Stimulated activated CD8-positive, alpha-beta memory T cell treated with anti-CD3 and anti-CD28 coated beads, Interleukin-12 subunit alpha, Interleukin-12 subunit beta, amount 100 ng/mL, for 4 hours (primary cell): ENCODE measurements at places on chromosomes 5 and 9.

DNA sequence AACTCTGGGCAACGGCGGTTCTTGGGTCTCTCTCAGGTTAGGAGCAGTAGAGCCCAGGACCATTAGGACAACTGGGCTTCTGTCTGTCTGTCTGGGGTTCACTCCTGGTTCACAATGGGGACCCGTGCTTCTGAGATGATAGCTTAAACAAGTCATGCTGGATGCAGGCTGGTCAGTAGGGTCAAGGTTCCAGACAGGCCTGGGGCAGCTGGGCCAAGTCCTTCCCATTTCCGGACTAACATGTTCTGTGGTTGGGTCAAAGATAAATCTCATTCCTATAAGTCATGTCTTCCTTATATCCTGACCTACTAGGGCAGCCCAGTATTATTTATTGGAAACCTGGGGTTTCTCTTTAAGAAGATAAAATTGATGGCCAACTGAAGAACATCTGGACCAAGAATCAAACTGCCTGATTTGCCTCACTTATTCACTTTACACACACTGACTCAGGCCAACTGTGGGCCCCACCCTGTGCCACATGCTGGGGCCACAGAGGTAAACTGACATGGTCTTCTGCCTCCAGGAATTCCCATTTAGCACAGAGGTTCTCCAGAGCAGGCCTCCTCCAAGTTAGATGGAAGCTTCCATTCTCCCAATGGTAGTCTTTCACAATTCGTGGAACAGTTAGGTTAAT is 8.3 kb downstream of the HDHD3 start:
- DNase-seq: no peak

DNA sequence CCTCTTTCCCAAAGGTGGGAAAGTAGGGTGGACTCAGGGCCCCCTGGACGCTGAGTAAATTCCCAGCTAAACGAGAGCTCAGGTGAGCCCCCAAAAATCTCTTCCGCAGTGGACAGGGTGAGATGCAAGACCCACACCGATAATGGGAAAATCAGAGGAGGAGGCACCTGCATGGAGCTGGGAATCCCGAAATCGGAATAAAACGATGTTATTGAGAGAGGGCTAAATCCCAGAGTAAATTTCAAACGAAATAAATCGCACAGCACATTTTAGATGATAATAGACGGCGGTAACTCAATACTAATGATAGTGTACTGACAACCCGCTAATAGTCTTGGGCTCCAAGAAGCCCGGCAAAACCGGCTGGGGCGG is 3.0 kb upstream of the BARHL1 start:
- no peak for DNase-seq

- DNase-seq: no peak
Observed at GRCh38 chr5:149679876-149680809, 50.0 kb upstream of the PPARGC1B start.

- no peak for DNase-seq
Observed at GRCh38 chr5:37133939-37134338, 115.2 kb downstream of the CPLANE1 start.

GRCh38 chr9:1927546-1927945 is 87.6 kb upstream of the SMARCA2 start:
- no peak for DNase-seq

DNA sequence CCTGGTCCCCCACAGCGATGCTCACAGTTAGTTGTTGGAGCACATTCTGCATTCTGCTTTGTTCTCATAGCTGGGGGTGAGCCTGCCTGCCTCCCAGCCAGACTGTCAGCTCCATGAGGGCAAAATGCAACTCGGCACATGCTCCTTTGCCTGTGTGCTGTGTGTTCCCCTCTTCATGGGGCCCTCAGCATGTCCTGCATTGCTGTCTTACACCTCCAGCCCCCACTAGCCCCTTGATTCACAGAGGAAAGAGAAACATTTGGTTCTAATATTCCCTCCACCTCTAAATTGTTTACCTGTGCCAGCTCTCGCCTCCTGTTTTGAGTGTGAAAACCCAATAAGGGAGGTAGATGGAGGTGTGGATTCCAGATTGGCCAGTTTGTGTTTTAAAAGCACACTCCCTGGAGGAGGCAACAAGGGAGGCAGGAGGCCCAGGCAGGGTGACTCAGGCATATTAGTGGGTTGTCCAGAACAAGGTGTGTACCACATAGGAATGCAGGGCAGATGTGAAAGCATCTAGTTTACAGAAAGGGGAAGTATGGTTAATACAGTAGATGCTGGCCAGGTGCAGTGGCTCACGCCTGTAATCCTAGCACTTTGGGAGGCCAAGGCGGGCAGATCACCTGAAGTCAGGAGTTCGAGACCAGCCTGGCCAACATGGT is 224.6 kb downstream of the AGTPBP1 start:
- DNase-seq: no peak

GRCh38 chr9:14107495-14107894 is 206.4 kb downstream of the NFIB start:
- DNase-seq: no peak

- DNase-seq: no peak
Observed at GRCh38 chr5:80094236-80094738, 59.1 kb downstream of the THBS4 start.

DNA sequence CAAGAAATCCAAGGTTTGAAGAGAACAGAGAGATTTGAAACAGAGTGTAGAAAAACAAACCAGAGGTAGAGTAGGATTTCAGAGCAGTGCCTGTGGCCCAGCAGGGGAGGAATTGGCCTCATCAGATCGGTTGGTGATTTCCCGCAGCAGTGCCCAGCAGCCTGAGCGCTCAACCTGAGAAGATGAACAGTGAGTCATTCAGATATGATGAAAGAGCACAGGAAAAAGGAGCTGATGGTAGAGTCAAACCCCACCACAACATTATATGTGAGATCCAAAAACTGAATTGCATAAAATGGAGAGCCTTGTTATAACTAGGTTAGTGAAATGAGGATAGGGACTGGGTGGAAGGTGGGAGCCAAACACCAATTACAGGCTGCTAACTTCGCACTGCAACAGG is 248.9 kb downstream of the PIK3R1 start:
- no peak for DNase-seq

- no peak for DNase-seq
Observed at GRCh38 chr5:166022065-166022464, 2269.4 kb upstream of the WWC1 start.

- DNase-seq: no peak
Observed at GRCh38 chr9:134502809-134503211, 138.8 kb upstream of the COL5A1 start.

- no peak for DNase-seq
Observed at GRCh38 chr9:37002413-37003217, 31.5 kb downstream of the PAX5 start.

DNA sequence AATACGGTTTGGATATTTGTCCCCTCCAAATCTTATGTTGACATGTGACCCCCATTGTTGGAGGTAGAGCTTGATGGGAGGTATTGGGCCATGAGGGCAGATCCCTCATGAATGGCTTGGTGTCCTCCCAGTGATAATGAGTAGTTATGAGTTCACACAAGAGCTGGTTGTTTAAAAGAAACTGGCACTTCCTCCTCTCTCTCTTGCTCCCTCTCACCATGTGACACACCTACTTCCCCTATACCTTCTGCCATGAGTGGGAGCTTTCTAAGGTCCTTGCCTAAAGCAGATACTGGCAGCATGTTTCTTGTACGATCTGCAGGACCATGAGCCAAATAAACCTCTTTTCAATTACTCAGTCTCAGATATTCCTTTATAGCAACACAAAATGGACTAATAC is 132.0 kb downstream of the PIK3R1 start:
- DNase-seq: no peak

DNA sequence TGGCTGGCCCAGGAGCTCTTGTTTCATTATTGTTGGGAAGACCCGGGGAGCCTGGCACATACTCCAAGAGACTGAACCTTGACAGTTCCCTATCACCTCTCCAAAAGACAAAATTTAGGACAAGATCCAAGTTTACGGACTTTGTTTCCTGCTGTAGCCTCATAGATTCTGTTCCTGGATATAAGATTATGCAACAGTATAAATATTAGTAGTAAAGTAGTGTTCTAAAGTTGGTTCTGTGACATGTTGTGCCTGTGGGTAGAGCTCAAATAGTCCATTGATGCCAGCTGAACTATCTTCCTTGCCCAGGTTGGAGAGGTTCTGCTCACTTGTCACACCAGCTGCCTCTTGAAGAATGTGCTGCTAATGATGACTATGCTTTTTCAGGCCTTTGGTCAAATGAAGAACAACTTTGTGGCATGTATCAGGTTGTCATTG is 430.2 kb downstream of the DMAC1 start:
- DNase-seq: no peak

DNA sequence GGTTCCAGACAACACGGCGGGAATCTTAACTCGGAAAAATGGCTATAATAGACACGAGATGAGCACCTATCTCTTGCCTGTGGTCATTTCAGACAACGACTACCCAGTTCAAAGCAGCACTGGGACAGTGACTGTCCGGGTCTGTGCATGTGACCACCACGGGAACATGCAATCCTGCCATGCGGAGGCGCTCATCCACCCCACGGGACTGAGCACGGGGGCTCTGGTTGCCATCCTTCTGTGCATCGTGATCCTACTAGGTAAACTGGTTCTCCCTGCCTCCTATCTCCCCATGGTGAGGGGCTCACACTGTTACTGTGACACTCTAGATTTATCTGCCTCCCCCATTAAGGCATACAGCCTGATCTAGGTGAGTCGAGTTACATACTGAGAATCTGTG is 124.2 kb downstream of the CDH6 start:
- no peak for DNase-seq

DNA sequence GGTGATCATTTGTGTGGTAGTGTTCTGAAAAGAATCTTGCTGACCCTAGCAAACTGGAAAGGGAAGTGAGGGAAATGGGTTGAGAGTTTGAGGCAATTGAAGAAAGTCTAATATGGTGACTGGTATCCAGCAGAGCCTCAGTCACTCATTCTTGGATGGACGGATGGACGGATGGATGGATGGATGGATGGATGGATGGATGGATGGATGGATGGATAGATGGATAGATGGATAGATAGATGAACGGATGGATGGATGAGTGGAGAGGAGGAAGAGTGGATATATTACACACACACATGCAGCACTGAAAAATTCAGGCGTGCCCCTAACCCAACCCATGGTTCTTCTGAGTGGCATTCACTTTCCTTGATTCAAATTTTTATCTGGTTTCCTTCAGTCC is 277.6 kb downstream of the EBF1 start:
- no peak for DNase-seq

DNA sequence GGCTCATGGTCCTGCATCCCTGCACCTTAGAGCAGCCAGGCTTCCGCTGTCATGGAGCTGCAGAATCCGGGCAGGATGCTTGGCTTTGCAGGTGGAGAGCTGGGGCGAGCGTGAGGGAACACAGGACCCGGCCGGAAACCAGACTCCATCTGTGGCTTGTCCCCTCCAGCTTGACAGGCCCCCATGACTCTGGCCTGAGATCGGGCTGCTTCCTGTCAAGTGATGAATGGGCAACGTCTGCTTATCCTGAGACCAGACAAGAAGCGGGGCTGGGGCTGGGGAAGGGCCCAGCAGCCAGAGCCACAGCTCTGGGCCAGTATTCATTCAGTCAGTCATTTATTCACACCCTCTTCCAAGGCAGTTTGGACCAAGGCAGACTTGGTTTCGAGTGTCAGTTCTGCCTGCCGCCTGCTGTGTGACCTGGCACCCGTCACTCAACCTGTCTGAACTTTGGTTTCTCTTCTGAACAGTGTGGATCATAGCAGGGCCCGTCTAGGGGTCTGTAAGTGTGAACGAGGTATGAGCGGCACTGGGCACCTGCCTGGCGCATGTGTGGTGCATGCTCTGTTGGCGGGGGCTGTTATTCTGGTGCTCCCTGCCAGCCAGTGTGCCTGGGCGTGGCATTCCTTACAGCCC is 37.5 kb downstream of the NEK6 start:
- DNase-seq: no peak

- no peak for DNase-seq
Observed at GRCh38 chr5:96851312-96852062, 24.8 kb upstream of the ERAP2 start.

GRCh38 chr9:87512311-87512710 is 14.6 kb downstream of the DAPK1 start:
- DNase-seq: no peak

- no peak for DNase-seq
Observed at GRCh38 chr9:73023025-73023541, 70.2 kb upstream of the ALDH1A1 start.

- DNase-seq: no peak
Observed at GRCh38 chr5:52947851-52948250, 41.3 kb upstream of the ITGA2 start.

DNA sequence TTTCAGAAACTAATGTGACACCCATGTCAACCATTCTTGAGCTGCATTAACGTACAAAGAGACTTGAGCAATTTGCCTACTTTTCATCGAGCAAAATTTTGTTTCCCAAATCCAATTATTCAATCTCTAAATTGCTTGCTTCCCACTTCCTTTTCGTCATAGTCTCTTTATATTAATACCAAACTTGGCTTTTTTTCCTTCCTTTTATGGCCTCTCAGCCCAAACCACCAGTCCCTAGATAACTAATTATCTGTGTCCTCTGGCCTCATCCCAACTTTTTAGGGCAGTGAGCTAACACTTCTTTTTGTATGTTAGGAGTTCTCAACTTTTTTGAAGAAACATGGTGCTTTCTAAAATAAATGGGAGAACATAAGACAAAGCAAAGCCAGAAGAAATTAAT is 155.5 kb upstream of the S1PR3 start:
- no peak for DNase-seq

DNA sequence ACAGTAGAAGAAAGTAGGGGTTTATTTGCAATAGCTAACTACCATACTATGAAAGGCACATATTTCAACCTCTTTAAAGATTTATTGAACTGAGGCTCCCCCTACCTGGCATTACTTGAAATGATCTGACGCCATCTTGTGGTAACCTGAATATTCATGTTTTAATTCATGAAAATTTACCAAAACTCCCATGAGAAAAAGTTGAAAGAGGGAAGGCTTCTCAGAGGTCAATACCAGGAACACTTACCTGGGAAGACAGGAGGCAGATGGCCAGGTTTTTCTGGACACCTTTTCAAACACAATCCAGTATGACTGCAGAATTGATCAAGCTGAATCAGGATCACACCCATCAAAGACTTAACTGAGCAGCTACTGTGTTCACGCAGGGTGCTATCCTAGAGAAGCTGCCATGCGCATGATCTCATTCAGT is 9.4 kb downstream of the PRELID2 start:
- no peak for DNase-seq

GRCh38 chr5:127416906-127417305 is 100.5 kb upstream of the PRRC1 start:
- DNase-seq: no peak

DNA sequence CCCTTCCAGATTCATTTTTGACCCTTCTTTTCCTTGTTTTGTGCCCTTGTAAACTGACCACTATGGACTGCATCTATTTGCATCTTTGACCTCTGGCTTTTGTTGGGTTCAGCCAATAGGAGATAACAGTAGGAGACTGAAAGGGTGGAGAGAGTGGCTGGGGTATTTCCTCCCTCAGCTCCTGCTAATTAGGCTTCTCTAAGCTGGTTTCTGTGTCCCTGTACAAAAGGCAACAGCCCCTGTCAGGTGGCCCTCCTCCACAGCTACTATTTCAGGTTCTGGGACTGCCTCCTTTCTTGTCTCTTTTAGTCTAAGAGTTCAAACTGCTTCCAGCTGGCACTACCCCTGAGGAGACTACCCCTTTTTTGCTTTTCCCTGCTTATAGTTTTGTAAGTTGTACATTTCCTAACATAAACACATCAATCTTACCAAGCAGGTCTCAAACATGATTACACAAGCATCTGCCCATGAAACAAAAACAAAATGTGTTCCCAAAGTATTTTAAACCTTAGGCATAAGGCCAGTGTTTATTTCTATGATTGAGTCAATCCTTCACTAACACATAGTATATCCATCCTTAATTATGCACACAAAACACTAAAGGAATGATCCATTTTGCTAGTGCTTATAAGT is 262.0 kb upstream of the TRPM3 start:
- DNase-seq: no peak

GRCh38 chr9:96674906-96675538 is 19.9 kb upstream of the PRXL2C start:
- no peak for DNase-seq
